ENCODE measurements at places on chromosomes 6 and 20.

DNA sequence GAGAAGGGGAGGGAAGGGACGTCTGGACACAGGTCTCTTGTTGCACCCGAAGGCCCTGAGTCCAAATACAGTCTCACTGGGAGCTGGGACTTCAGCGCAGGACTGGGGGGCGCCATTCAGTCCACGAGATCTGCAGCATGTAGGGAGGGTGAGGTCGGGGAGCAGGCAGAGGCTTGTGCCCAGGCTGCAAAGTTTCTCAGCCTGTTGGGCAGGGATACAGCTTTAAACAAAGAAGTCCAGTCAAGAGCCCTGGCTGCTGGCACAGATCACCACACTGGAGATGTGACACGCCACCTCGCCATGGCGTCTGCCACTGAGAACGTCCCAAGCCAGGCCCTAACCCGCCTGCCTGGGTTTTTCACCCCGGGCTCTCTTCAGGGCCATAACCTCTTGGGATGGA lies 256.6 kb downstream of the DLL1 start:
- no peak for DNase-seq

DNA sequence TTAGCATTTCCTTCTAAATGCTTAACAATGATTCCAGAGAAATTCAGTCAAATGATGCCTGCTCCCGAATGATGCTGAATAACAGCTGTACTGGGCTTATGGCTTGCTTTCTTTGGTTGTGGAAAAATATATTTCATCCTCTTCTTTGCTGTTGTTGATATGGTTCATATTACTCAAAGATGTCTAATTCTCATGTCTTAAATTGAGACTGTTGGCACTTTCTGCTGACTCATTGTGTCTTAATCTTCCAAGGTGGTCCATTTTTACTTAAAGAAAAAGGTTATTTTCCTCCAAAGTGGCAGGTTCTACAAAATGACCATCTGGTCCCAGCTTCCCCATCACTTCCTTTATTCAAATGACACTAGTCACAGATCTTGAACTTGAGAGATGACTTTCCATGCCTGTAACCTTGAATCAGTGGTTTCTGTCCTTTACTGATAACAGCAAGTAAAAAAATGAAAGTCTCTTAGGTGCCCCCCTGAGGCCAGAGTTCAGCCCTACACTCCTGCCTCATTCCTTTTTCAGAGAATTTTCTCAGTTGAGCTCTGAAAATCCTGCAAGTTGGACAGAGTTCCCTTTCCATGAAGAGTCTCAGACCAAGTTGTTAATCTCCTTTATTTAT lies 6.9 kb downstream of the SNAP25 start:
- DNase-seq = no peak

DNA sequence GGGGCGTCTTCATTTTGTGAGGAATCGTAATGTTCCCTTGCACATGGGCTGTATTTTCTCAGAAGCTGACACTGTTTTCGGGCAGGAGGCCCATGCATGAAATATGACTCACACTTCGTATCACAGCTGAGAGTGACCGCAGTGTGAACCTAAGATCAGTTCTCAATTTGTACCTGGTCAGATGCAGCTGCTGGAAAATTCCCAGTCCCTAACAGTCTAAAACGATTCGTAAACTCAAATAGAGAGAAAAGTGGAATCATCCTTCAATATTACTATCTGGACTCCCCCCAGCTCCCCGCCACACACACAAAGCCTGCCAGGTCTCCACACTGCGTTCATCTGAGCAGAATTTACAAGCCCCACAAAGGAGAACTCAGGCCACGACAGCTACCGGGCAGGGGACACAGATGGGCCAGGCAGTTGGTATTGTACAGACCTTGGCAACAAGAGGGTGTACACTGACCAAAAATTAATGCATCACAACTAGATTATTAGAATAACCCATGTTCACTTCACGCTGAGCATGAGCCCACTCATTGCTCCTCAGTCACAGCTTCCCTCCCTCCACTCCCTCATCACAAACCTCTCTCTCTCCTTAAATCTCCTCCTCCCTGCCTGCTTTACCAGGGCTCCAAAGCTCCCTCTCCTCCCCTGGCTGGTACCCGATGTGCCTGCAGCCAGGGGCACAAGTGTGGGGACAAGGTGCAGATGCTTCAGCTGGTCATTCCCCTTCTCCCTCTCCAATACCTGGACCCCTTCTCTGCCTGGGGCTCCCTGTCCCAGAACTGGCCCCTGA lies 488.4 kb downstream of the PREX1 start:
- DNase-seq = peak; percentile 20

DNA sequence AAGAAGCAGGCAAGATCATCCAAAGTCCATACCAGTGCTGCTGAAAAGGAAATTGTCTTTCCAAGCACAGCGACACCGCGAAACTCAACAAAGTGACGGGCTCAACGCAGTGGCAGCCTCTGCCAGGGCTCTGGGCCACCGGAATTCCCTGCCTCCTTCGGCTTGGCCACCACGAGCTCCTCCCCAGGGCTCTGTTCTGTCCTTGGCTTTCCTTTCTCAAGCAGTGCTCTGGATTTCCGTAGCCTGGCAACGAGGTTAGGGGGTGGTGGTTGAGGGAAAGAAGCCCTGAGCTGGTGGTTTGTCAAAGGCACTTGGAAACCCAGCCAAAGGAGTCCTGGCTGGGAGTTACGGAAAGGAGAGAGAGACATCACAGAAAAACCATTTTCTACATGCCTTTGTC lies 31.2 kb downstream of the PRR18 start:
- peak; percentile 35 for DNase-seq

DNA sequence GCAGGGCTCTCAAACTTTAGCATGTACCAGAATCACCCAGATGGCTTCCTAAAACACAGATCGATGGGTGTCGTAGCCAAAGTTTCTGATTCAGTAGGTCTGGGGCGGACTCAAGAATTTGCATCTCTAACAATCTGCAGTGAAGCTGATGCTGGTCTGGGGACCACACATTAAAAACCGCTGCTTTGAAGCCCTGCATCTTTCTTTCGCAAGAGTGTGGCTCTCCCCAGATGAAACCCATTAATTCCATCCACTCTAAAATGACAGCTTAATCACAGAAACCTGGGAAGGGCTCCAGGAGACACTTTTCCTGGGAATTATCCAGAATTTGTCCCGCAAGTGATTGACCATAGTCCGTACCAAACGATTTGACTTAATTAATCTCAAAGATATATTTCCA lies 319.8 kb upstream of the PLCB4 start:
- DNase-seq = no peak

GRCh38 chr6:36682328-36683144 lies 4.0 kb downstream of the CDKN1A start:
- DNase-seq = no peak

GRCh38 chr6:110738899-110739365 lies 76.3 kb downstream of the CDK19 start:
- no peak for DNase-seq

DNA sequence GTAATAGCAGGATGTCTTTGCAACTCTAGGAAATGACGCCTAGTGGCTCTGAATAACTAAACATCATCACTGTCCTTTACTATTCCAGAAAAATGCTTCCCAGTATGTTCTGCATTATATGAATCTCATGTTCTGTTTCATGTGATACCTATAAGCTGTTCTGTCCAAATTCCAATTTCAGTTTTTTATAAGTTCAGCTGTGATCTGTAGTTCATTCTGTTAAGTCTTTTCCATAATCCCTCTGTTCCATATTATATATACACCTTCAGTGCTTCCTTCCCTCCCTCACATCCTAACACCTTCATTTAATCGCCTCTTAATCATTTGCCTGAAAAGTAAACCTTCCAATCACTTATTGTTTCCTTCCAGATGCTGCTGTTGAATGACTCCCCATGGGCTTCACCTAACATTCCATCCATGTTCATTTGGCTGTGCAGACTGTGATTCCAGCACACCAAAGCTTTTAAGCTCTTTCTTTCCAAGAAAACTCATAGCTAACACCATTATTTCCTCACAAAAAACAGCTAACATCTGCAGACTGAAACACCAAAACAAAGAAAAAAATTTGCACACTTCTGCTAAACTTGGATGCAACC lies 18.6 kb downstream of the HMGCLL1 start:
- no peak for DNase-seq

DNA sequence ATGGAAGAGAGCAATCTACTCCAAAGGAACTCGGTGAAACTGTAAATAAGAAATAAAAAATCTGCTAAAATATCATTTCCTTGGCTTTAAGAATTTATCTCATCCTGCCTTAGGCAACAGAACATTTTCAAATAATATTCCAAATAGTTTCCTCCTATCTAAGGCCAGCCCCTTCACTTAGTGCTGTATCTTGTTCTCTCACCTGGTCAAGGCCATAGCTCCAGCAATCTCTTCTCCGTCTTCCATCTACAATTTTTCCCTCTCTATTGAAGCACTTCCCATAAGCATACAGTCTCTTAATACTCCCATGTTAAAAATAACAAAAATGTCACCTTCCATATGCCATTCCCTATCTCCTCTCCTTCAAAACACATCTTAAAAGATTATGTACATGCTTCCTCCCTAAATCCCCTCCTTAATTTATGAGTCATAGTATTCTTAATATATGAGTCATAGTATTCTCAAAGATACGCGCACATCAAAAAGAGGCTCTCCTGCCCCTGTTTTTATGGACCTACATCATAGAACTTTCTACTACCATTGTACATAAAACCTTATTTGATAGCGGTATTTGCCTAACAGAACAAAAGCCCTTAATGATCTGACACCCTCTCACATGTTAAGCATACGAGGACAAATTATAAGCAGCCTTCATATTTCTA lies 146.9 kb downstream of the PDE10A start:
- peak; percentile 15 for DNase-seq

- DNase-seq = no peak
Measured at GRCh38 chr20:17273717-17274116, 46.9 kb downstream of the PCSK2 start.

GRCh38 chr6:18260448-18261106 lies 3.8 kb downstream of the DEK start:
- DNase-seq = no peak

DNA sequence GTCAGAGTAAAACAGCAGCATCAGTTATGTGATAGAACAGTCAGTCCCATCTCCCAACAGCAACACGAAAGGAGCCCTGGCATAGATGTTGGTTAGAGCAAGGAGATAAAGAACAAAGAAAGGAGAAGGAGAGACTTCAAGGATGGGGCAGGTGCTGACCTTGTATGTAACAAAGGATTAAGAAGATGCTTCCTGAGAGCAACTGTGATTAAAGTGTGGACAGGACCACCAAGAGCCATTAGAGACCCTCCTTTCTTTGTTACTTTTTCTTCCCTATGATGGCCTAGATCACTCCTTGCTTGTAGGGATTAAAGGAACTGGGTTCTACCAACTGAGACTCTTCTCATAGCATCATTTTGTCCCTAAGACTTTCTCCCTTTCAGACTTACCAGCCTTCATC lies 75.2 kb upstream of the GPR6 start:
- DNase-seq = no peak

- DNase-seq = peak; percentile 4
Measured at GRCh38 chr6:140101367-140101766, 726.9 kb upstream of the CITED2 start.

DNA sequence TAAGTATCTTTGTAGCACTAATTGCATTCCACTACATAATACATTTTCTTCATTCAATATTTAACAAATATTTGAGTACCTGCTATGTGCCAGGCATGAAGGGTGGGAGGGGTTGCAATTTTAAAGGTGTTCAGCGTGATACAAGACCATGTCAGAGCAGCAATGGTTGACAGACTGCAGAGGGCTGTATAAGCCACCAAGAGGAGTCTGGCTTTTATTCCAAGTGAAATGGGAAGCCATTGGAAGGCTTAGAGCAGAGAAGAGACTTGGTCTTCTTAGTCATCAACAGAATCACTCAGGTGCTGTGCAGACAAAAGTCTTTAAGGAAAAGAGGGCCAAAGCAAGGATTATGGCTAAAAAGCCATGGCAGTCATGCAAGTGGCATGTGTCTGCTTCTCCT lies 360.8 kb upstream of the ARID1B start:
- DNase-seq = no peak

DNA sequence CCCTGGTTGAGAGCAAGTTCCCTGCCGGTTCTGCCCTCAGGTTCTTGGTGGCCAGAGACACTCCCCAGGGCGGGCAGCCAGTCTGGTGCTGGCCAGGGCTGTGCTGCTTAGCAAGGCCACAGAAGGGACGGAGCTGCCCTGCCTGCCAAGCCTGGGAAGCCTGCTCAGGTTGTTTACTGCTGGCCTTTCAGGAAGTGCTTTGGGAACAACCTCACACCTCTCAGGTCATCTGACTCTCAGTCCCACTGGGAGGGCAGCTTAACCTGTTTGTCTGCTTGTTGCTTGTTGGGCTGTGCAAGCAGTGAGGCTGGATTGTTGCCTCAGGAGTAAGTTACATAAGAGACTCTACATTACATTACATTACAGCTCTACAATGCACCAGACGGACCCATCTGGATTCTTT lies 75.8 kb upstream of the AFDN start:
- DNase-seq = no peak

GRCh38 chr6:169169941-169170582 lies 83.6 kb downstream of the THBS2 start:
- DNase-seq = no peak

DNA sequence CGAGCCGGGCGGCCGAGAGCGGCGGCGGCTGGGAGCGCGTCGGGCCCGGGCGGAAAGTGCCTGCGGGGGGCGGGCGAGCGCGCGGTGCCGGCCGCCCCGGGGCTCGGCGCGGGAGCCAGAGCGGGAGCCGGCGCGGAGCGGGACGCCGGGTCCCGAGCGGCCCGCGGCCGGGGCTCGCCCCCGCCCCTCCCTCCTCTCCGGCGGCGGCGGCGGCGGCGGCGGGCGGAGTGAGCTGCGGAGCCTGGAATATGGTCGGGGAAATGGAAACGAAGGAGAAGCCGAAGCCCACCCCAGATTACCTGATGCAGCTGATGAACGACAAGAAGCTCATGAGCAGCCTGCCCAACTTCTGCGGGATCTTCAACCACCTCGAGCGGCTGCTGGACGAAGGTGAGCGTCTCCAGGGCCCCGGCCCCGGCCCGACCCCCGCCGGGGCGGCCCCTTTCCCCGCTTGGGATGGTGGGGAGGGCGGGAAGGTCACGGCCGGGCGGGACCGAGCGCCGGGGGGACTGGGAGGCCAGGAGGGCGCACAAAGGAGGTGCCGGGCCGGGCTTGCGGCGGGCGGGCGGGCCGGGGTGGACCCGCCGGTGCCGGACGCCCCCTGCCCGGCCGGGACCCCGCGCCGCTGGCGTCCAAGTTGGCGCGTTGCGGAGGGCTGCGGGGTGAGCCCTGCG lies 565 bp downstream of the QKI start:
- DNase-seq = peak; percentile 59

- DNase-seq = no peak
Measured at GRCh38 chr20:32622585-32623468, 37.7 kb upstream of the NOL4L start.
